ENCODE measurements at places on chromosomes 4 and X. TPM values are rescaled to one million over a fixed set of nuclear protein-coding genes. Genes with fewer than 3 reads are reported as not detected.

DNA sequence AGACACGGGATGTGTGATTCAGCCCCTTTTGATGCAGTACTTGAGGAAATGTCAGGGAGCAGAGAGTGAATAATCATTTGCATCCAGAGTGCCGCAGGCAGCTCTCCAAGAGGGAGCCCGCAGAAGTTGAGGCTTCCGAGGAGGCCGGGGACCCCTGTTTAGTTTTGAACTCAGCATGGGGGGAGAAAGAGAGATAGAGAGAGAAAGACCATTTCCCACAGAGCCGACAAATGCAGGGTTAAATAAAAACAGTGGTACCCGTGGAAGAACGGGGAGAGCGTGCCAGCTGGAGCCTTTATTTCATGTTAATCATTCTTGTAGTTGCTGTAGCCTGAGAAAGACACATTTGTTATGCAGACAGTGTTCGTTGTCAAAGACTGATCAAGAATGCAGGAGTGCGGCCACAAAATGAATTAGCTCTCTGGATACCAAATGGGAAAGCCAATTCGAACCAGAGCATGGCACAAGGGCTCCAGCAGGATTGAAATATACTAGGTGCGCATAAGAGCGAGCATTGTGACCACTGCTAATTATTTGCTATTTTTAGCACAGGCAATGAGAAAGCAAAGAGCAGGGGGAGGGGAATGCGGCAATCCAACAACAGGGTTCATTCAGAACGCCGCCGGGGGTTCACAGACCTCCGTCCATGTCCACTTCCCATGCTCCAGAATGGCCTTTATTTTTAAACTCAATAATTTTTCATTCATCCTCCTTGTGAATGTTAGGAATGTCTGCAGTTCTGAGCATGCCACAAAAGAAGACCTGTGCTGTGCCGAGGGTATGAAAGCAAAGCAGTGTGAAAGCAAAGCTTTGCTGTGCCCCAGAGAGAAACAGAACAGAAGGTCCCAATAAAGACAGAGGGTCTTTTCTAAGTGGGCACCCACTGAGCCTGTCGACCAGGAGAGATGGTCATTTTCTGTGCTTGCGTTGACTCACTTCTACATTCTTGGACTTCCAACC is 243.9 kb upstream of the VCX3A start:
- DNase-seq: no peak

GRCh38 chr4:89821612-89822011 is 15.3 kb downstream of the SNCA start:
- no peak for DNase-seq

DNA sequence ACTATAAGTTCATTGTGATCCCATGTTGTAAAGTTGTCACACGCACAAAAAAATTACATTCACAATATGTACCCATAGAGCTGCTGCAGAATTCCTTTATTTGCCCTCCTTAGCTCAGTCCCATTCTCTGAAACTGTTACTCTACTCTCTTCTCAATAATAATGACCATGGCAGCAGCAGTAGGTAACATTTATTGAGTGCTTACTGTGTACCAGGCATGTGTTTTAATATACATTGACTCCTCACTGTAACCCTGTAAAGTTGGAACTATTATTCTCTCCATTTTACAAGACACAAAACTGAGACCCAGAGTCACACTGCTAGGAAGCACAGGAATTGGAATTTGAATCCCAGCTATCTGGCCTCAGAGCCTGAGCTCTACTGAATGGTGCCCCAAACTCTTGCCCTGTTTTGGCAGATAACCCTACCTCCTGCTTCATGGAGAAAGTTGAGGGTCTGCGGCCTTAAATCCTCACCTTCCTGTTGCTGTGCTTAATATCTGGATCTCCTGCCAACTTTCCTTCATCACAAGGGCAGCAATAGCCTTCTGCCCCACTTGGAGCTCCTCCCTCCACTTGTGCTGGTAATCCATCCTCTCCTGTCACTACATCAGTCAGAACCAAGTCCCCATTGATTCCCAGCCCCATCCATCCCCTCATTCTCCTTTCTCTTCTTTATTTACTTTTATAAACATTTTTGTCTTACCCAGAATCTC is 20.8 kb downstream of the GK start:
- no peak for DNase-seq

DNA sequence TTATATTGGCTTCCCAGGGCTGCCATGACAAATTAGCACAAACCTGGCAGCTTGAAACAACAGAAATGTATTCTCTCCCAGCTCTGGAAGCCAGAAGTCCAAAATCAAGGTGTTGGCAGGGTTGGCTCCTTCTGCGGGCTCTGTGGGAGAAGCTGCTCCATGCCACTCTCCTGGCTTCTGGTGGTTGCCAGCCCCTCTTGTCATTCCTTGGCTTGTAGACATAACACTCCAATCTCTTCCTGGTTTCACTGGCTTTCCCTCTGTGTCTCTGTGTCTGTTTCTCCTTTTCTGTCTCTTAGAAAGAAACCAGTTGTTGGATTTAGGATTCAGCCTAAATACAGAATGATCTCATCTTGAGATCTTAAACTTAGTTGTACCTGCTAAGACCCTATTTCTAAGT is 85.5 kb downstream of the USP46 start:
- DNase-seq: no peak

DNA sequence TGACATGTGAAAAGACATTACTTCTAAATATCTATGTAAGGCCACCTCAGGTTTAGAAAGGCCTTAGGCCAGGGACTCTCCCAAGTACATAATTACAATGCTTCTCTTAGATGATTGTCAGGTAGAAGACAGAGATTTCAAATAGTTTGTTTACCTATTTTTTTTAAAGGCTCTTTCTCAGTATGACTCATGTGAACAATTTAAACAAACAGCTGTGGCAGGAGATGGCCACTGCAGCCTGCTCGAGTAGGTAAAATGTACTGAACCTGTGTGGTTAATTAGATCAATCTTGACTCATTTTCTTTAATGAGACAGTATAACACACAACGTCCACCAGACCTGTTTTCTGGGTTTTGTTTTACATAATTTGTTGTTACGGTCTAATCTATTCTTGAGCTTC is 50.2 kb downstream of the LEF1 start:
- no peak for DNase-seq

GRCh38 chr4:108483079-108483478 is 137.3 kb upstream of the RPL34 start:
- peak; percentile 35 for DNase-seq

DNA sequence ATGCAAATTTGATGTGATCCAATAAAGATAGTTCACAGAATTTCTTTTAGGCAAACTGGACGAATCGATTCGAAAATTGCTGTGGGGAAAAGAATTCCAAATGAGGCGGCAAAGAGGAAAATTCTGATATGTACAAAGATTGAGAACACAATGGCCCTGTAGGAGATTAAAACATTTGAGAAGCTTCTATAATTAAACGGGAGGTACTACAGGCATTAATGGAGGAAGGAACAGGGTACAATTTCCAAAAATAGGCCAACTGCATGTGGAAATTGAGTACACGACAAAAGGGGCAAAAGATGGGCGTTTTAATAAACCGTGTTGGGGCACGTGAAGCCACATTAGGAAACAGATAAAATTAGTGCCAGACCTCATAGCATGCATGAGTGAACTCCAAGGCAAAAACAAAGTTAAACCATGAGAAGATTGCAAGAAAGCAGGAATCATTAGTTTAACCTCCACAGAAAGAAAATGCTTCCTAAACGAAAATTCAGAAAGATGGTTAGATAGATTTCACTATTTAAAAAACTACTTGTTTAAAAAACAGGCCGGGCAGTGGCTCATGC is 68.4 kb downstream of the DHRSX start:
- DNase-seq: no peak

- no peak for DNase-seq
Observed at GRCh38 chrX:39821709-39822095, 276.1 kb downstream of the BCOR start.

GABRG1 gene
- not detected for total RNA-seq

GAGE12F gene
- total RNA-seq: not detected

TMEM175 gene
- total RNA-seq: 11.8 TPM

NXF2 gene
- not detected for total RNA-seq

VCX3A gene
- not detected for total RNA-seq

GPR50 gene
- not detected for total RNA-seq

FRAS1 gene
- not detected for total RNA-seq

TSC22D3 gene
- total RNA-seq: 23.1 TPM

TMEM35A gene
- total RNA-seq: not detected

COL4A6 gene
- total RNA-seq: not detected

SPANXA2 gene
- total RNA-seq: not detected

MAGED4B gene
- total RNA-seq: 0.73 TPM

Measured in activated T-helper 2 cell treated with anti-CD3 and anti-CD28 coated beads, Interferon-gamma antibody, Interleukin-2, Interleukin-4, amounts not matched to agents 10 μg/mL and 5 μg/mL and 100 μg/mL, durations not matched to agents 14 hours and 24 hours and 36 hours (primary cell).